Subcutaneous preadipocyte (primary cell): ENCODE measurements at places on chromosomes 1 and 21. TPM values are rescaled to one million over a fixed set of nuclear protein-coding genes. Genes with fewer than 3 reads are reported as not detected.

The MAN1C1 gene
- 5.7 and 15.4 TPM in 2 replicates for total RNA-seq

The CD101 gene
- 0.20 TPM in 1 of 2 replicates, not detected in the other for total RNA-seq

The FAM3B gene
- not detected in 2 replicates for total RNA-seq

The EPS8L3 gene
- not detected in 2 replicates for total RNA-seq

The EDEM3 gene
- 67.2 and 95.0 TPM in 2 replicates for total RNA-seq

The VWA1 gene
- 0.73 and 2.2 TPM in 2 replicates for total RNA-seq

The NCMAP gene
- not detected in 2 replicates for total RNA-seq
